NCI-H1417 (cell line): ENCODE measurements at places on chromosomes 4 and X.

- no peak for DNase-seq
Measured at GRCh38 chr4:544386-545105, 31.5 kb downstream of the TMEM271 start.

DNA sequence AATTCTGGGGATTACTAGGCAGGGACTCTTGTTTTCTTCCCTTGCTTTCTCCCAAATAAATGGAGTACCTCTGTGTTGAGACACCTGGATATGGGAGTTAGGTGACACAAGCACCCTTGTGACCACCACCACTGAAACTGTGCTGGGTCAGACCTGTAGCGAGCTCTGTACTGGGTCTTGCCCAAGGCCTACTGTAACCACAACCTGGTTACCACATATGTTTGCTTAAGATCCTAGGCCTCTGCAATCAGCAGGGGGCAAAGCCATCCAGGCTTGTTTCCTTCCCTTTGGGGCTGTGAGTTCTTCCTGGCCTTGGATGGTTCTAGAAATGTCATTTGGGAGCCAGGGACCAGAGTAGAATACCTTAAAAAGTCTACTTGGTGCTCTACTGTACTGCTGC is 49.4 kb downstream of the LPAR4 start:
- DNase-seq = no peak

DNA sequence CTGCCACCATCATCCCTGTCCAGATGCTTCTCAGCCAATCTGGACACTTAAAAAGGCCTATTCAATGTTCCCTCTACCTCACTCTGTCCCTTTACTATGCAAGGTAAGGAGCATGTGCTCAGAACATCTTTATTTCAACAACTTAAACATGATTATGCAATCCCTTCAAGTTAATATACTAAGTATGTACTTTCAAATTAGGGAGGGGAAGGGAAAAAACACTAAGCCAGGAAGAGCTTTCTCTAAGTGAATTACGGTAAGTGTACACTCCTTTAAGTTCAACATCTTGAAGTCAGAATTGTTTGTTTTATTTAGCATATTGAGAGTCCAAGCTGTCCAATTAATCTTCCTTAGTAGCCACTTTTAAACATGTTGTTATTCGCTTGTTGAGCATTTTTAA is 14.1 kb downstream of the SLC10A7 start:
- no peak for DNase-seq

DNA sequence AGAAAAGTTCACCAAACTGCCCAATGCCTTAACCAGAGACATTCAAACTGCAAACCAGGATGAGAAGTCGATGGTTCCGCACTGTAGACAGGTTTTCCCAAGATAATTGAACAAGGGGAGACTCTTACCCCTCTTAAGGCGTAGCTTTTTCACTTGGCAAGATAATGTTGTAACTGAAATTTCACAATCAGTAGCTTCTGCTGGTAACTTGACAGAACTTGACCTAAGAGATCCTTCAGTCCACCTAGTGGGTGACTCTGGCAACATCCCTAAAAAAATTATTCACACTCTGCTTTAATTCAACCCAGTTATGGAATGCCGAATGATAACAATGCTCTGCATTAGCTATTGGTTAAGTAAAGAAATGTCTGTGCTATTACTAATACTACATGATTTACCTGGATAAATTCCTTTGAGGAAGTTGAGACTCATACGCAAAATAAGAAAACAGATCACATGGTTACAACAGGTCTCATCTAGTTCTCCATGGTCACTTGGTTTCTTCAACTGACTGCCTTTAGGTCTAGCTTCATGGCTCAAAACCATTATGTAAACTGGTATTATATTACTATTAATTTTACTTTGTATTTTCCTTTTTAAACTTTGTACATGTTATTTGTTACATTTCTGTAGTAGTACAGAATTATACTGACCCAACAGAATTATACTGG is 9.1 kb downstream of the ELF2 start:
- no peak for DNase-seq

DNA sequence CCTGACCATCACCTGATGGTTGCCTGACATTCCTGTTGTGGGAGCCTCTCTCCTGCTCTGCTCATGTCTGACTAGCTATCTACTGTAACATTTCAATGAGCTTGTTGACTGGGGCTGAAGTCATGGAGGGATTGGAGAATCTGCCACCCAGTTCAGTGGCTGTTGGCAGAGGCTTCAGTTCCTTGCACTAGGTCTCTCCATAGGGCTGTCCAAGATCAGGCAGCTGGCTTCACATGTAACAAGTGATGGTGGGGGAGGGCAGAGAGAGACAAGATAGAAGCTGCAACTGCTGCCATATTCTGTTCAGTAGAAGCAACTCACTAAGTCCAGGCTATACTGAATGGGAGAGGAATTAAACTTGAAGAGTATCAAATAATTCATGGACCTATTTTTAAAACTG is 14.1 kb upstream of the CCNI start:
- DNase-seq = no peak

GRCh38 chr4:8589823-8590545 is 2.6 kb upstream of the CPZ start:
- no peak for DNase-seq

DNA sequence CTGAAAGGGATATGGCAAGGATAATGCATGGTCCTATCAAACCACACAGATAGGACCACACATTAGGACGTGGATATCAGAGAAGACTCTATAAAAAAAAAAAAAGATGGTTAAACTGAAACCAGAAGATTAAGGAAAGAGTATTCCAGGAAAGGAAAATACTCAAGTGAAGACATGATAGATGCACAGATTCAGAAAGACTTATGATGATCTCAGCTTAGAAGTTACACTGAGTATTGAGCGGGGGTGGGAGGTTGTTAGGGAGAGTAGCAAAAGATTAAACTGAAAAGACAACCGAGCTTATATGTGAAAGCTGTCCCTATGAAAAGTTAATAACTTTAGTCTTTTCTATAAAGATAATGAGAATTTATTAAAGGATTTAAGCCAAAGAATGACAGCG is 211.0 kb upstream of the EMCN start:
- no peak for DNase-seq

DNA sequence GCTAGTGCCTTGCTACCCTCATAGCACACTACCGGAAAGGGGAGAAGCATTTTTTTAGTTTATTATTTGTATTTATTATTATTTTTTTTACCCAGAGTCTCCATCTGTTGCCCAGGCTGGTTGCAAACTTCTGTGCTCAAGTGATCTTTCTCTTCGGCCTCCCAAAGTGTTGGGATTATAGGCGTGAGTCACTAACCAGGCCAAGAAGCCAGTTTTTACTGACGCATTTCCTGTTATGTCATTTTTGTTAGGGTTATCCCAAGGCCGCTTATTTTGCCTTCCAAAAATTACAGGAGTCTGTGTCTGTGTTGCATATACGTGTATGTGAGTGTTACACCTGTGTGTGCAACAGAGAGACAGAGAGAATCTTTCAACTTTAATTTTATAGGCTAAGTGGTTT is 404.5 kb downstream of the GBA3 start:
- DNase-seq = no peak

GRCh38 chr4:174926958-174927357 is 8.8 kb downstream of the ADAM29 start:
- no peak for DNase-seq

DNA sequence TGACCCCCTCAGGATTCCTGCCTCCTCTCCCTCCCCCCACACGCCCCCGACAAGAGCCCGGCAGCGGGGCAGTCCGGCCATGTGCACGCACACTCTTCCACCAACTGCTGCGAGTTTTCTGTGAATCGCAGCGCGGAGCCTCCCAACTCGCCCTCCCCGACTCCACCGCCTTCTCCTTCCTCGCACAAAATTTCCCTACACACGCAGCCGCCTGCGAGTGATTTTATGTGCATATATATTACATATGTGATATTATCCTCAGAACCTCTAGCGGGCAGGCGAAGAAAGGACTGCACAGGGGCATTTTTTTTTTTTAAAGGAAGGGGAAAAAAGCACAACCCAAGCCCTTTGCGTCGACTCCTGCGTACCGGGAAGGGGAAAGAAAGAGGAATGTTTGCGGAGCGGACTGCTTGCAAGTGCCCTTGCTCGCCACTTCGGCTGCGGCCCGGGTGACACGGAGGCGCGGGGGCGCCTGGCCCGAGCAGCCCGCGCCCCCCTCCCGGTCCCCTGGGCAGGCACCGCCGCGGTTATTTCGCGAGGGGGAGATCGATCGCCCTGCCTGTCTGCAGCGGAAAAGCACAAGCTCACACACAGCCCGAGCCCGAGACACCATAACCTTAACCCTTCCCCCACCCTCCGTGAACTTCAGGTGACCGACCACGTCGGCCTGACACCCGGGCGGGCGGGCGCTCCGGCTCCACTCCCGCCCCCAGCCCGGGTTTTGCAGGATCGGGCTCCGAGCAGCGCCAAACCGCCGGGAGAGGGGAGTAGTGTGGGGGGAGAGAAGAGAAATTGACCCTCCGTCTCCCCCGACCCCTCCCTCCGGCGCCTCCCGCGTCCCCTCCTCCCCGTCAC is 2.3 kb downstream of the ZNF827 start:
- peak; percentile 91 for DNase-seq

DNA sequence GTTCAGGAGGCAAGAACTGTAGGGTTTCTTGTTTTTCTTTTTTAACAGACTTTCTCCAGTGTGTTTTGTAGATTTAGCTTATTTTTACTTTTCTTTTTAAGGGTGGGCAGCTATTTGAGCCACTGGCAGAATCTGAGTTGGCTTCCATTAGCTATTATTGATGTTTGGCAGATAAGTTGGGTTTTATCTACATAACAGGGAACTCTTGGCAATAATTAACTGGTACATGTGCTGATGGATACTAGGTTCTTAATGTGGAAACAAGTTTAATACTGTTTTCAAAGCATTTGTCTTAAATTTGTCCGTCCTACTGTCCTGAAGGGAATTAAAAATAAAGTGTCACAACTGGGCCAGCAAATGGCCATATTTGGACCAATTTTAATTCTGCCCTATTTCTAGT is 80.5 kb downstream of the PHOX2B start:
- no peak for DNase-seq

DNA sequence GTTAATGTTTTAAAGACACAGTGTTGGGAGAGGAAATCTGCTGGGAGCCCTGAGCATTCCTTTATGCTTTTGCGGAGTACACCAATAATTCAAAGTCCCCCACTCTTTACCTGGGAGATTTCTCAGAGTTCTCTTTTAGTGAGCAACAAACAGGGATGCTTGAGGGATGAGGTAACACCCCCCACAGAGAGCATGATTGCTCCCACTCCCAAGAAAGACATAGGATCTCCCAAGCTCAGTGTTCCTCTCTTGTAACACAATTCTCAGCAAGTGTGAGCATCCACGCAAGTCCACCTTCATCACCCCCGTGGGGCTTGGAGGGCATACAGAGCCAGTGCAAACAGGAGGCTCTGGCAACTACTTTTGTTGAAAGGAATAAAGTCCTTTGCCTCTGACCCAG is 36.1 kb downstream of the GSPT2 start:
- no peak for DNase-seq

- no peak for DNase-seq
Measured at GRCh38 chr4:81120055-81120454, 89.5 kb downstream of the BMP3 start.

- DNase-seq = no peak
Measured at GRCh38 chr4:40032785-40033184, 23.9 kb upstream of the N4BP2 start.

DNA sequence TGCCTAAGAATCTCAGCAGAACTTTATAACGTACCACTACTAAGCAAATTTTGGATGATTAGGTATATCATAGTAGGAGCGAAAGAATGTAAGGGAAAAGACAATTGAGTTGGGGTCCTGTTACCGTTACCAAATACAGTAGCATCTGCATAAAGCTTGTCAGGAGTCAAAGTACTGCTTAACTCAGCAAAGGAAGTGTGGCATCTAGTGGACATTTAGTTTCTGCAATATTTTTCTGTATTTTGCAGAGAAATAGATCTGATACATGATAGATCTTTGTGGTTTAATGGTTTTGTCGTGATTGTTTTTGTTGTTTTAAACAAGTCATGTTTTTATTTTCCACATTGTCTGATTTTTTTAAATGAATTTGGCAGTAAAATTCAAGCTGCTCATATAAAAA is 81.0 kb upstream of the SMARCAD1 start:
- DNase-seq = no peak

- no peak for DNase-seq
Measured at GRCh38 chr4:185165605-185166063, 22.6 kb downstream of the SLC25A4 start.

GRCh38 chr4:1009542-1010394 is 1.7 kb upstream of the FGFRL1 start:
- DNase-seq = peak; percentile 56

DNA sequence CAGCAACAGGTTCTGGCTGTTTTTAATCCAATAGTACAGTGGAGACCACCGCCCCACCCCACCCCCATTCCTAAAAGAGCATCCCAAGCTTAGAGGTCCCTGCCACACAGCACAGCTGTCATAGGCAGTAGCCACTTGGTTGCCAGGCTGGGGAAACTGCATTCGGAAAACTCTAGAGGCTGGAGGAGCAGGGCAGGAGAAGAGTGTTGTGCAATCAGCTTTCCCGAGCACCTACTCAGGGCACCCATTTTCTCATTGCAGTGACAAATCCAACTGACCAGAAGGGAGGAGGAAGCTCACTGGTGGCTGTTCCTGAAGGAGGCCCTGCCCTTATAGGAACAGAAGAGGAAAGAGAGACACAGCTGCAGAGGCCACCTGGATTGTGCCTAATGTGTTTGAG is 1.1 kb downstream of the CXCL1 start:
- DNase-seq = peak; percentile 20

GRCh38 chrX:5870238-5870637 is 358.4 kb downstream of the NLGN4X start:
- DNase-seq = no peak

GRCh38 chr4:38531141-38531727 is 132.8 kb upstream of the KLF3 start:
- DNase-seq = peak; percentile 64

GRCh38 chr4:48173056-48173991 is 39.3 kb upstream of the TXK start:
- DNase-seq = no peak

- peak; percentile 20 for DNase-seq
Measured at GRCh38 chrX:154321594-154321993, 26.0 kb downstream of the TKTL1 start.

GRCh38 chr4:40170588-40170987 is 26.2 kb upstream of the RHOH start:
- no peak for DNase-seq

DNA sequence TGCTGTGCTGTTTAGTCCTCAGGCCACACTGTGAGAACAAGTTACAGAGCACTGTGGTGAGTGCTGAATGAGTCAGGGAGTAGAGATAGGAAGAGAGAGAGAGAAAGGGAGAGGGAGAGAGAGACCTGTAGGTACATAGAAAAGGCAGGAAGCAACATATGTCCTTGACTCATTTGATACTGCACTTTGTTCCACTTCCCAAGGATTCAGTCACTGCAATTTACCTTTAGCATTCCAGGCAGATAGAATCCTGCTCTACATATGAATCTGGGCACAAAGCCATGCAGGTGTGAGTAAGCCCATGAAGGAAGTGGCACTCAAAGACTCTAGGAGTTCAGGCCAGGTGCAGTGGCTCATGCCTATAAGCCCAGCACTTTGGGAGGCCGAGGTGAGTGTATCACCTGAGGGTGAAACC is 1.0 kb upstream of the DAPP1 start:
- peak; percentile 75 for DNase-seq
